ENCODE measurements at places on chromosomes 5 and 9.

- no peak for DNase-seq
These were observed 22.4 kb downstream of the IFNW1 start for GRCh38 chr9:21119093-21119770.

GRCh38 chr9:93461821-93462220 is 8.4 kb upstream of the FAM120AOS start:
- no peak for DNase-seq

DNA sequence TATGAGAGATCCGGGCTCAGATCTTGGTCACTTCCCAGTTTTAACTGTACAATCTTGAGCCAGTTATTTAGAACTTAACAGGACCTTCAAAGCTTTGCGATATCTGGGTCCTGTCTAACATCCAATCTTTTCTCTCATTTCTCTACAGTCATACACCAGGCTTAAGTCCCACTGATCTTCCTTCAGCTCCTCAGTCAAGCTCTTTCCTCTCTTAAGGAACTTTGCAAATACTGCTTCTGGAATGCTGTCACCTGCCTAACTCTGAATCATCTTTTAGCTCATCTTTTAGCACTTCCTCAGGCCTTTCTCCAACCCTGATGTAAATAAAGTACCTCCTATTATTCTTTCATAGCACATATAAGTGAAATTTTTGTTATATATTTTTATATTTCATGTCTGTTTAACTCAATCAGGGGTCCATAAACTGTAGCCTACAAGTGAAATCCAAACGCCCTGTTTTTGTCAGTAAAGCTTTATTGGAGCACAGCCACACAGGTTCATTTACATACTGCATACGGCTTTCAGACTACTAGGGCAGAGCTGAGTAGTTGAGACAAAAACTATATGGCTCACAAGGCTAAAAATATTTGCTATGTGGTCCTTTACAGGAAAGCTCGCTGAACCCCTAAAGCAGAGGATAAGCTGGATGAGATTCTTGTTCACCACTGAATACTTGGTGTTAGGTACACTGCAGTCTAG is 63.5 kb downstream of the MEF2C start:
- DNase-seq, result no peak

DNA sequence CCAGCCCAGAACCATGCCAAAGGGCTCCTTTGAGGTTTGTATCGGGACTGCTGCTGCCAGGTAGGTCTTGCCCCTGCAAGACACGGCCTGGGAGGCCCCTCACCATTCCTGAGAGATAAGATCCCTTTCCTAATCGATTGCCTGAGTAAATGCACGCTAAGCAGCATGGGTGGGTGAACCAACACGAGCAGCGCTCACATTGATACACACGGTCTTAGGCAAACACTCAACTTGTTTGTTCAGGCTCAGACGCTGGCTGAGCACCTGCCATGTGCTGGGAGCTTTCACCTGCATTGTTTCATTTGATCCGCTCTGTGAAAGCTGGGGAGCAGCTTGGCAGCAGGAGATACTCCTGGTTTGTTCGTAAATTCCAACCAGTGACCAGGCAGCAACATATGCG is 76.9 kb upstream of the NEURL1B start:
- no peak for DNase-seq

GRCh38 chr9:26142201-26142600 is 464.0 kb upstream of the TUSC1 start:
- DNase-seq, result no peak

DNA sequence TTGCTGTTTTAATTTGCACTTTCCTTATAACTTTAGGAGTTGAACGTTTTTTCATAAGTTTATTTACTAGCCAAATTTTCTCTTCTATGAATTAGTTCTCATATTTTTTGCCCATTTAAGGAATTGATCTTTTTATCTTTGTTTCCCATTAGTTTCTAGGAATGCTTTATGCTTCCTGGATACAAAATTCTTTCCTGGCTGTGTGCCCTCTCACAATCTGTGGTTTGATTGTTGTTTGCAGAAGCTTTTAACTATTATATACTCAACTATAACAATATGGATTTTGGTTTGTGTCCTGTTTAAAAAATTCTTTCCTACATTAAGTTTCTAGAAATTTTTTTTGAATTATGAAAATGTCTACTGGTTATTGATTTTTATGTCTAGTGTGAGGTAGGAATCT is 206.3 kb downstream of the CSNK1G3 start:
- DNase-seq, result no peak

DNA sequence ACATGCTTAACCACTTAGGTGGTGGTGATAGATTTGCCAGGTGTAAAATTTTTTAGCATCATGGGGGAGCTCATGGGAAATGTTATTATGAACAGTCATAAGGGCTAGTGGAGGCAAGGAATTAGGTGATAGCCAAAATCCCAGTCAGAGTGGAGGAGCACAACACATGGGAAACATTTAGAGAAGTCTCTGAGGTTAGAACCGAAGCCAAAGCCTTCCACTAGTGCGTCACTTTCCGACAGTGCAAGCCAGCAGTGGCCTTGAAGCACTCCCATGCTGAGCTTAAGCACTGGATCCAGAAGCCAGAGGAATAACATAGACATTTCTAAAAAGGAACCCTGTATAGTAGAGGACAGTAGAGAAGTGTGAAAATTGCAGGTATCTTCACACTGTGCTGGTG is 101.5 kb upstream of the SNX2 start:
- no peak for DNase-seq

DNA sequence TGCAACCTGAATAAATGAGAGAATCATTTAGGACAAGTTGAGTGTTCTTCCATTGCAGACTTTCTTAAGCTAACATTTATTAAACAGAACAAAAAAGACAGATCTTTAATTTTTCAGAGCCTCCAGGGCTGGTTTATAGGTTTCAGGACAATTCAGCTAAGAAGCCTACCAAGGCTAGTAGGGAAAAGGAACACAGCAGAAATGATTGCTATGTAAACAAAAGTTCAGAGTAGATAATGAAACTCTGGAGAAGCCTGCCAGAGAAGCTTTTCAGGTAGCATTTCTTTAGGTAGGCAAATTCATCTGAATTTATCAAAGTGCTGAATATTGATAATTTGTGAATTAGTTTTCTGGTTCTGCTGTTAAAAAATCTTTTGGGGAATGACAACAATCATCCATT is 264.2 kb downstream of the DEPDC1B start:
- DNase-seq, result no peak

- DNase-seq, result no peak
These were observed 22.2 kb downstream of the LURAP1L start for GRCh38 chr9:12797037-12797436.

GRCh38 chr9:136370687-136371532 is 2.6 kb downstream of the CARD9 start:
- no peak for DNase-seq

GRCh38 chr9:81878530-81878929 is 49.7 kb upstream of the SPATA31D4 start:
- DNase-seq, result no peak

DNA sequence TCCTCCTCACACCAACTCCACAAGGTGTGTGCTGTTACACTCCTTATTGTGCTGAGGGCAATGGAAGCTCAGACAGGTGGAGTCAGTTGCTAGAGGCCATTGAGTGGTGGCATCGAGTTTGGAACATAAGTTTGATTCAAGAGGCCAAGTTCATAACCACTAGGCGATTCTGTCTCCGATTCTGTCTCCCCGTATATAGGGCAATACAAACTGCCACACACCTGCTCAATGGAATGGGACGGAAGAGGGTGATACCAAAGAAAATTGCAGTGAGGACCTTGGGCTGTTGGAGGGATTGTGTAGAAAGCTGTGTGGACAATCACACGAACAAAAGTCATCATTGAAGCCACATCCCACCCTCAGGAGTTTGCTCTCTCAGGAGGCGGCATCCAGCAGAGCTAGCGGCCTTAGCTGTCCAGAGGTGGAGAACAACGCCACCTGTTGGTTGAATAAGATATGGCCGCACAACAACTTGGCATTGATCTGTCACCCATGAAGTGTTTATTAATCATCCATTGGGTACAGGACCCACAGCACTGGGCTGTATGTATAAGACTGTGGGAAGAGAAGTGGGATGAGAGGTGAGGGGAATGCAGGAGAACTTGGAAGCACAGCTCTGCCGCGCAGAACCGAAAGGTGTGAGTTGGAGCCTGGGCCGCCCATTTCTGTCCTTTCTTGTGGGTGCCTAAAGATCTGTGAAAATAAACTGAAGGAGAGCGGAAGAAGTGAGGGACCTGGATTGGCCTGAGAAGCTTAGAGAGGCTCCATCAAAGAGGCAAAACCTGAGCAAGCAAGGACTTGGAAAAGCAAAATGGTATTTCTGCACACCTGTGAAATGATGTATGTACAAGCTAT is 16.1 kb upstream of the NEUROG1 start:
- DNase-seq, result peak; percentile 77

DNA sequence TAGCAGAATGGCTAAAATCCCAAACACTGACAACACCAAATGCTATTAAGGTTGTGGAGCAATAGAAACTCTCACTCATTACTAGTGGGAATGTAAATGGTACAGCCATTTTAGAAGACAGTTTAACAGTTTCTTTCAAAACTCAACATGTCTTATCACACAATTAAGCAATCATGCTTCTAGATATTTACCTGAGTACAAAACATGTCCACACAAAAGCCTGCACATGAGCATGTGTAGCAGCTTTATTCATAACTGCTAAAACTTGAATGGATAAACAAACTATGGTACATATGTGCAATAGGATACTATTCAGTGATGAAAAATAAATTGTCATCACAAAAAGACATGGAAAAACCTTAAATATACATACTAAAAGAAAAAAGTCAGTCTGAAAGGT is 31.5 kb downstream of the SLC25A46 start:
- DNase-seq, result no peak

DNA sequence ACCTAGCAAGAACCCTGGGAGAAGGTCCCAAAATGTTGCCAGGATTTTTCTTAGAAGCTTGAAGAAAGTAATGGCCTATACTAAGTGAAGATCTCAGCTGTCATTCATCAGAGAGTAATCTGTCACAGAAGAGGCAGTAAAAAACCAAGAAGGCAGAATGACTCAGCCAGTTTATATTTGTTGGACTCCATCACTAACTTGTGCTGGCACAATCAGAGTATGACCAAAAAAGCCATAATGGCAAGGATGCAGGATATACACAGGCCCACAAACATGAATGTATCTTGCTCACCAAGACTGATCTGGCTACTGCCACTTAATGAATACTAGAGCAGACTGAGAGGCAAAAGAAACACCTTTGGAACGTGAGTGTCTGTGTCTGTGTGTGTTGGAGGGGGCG is 104.0 kb upstream of the POU5F2 start:
- DNase-seq, result no peak

- DNase-seq, result no peak
These were observed 8.9 kb downstream of the CDC42SE2 start for GRCh38 chr5:131272724-131273123.

DNA sequence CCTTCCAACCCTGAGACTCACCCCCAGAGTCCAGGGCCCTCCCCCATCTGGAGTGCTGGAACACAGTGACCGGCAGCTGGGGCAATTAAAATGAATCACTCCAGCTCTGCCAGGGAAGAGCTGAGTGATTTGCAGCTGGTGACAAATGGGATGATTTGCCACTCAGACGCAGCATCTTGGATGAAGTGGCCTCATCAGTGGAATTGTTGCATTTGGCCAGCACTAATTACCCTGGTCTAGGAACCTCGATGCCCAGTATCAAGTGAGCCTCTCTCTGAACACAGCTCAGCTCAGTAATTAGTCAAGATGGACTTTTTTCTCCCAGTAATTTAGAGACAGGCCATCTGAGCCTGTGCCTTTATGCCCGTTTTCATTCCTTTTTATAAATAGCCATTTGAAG is 259.5 kb downstream of the GRIA1 start:
- DNase-seq, result no peak

DNA sequence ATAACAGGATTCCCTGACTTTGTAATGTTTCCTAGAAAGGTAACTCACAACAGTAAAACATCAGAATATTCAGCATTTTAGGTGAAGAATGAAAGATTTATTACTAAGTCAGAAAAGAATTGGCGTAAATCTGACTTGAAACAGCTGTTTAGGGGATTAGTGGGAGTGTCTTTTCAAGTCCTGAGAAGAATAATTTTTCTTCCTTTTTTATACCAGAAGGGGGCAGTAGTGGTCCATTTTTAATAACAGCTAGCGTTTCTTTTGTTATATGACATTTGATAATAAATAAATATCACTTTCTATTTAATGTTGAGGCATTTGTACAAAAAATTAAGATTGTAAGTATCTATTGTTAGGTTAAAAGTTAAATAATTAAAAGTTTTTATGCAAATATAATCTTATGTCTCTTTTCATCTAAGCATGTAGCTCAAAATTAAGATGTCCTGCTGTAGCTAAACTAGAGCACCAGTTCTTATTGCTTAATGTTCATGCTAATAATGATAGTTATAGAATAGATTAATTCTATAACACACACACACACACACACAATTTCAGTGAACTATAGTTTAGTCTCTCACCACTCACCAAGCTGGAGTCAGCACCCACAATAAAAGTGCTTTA is 258.7 kb upstream of the ARRDC3 start:
- DNase-seq, result no peak

- DNase-seq, result no peak
These were observed 917 bp downstream of the NHP2 start for GRCh38 chr5:178152491-178153444.

DNA sequence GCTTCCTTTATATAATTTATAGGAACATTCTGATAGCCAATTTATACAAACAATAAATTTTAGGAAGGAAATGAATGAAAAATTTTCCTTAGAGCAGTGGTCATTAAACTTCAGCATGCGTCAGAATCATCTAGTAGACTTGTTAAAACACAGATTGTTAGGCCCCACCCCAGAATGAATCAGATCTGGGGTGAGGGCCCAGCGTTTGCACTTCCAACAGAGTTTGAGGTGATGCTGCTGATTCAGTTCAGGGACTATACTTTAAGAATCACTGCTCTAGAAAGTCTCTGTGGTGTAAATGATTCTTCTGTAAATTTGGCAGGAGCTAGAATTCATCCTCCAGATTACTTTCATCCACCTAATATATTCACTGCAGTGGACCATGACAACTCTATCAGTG is 80.4 kb downstream of the SLC12A2 start:
- DNase-seq, result no peak

DNA sequence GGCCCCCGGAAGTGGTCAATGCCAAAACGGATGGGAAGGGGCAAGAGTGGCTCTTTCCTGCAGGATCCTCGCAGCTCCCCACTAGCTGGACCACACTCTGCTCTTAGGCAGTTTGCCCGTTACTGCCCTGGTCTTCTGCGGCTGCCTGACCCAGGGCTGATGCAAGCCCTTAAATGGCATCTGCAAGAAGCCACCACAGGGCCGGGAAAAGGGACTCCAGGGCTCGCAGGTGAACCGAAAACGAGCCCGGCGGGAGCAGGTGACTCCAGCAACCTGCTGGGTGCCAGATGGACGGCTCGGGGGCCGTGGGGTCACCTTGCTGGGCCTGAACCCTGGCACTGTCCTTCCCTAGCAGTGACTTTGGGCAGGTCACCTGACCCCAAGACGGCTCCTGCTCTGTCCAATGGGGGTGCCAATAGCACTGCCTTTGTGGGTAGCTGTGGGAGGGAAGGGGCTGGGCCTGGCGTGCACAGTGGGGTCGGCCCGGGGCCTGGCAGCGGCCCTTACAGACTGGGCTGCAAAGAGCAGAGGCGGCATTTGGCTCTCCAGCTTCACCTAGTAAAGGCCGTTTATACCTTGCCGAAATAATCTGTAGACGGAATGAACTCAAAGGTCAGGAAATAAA is 1.3 kb downstream of the TMEM250 start:
- DNase-seq, result peak; percentile 62
